ENCODE measurements at places on chromosomes 4 and X.

DNA sequence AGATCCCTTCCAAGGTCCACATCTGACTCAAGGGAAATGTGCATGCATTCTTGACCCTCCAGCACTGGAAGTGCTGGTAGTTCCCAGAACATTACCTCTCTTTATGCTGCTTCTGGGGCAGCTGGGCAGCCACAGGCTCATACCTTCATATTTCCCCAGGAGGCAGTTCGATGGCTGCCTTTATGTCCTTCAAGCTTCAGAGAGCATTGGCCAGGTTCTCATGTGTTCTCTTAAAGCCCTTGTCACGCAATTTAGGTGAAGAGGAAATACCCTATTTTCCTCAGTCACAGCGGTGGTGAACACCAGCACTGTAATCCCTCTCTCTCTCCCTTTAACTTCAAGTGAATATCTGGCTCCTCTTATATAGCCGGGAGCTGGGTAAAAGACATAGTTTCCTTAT is 134.3 kb downstream of the MID1IP1 start:
- no peak for DNase-seq

- no peak for DNase-seq
These were observed 129.3 kb downstream of the SHROOM3 start for GRCh38 chr4:76564123-76564915.

DNA sequence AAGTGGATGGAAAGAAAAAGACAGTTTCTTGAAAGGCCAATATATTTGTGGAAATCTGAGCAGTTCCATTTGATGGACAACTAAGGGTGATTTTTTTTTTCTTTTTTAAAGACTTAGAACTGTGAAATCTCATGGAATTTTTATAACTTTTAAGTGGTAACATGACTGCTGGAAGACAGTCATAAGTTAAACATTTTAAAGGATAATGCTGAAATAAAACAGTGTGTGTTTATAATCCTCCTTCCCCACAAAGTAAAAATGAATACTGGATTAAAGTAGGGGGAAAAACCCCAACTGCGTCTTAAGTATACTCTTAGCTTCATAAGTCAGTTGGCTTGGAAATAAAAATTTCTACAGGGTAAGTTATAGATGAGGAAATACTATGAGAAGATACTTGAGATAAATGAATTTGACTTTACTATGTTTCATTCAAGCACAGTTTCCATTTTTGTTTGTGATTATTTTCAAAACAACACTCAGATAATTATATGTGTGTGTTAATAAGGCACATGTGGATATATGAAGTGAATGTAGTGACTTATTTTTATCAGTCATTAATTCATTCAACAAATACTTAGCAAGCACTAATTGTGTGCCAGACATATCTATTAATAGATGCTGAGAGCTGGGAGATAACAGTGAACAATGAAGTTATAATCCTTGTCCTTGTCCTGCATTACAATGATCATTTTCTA is 129.2 kb upstream of the ETNPPL start:
- no peak for DNase-seq

DNA sequence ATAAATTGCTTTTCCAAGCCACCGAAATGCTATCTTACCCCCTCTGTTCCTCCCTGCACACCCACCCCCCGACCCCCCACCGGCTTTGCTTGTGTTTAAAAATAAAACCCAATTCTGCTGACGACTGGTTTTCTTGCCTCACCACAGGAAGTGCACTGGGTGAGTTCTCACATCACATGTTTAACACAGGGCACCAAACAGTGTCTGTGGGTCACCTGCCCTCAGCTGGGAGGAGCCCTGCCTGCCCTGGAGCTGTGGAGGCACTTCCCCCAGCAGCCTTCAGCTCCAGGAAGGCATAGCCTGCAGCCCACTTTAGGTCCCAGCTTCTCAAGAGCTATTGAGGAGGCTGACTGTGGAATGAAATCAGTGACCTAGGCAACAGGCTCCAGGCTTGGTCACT is 8.8 kb downstream of the TMEM255A start:
- peak; percentile 68 for DNase-seq

GRCh38 chrX:80430826-80431504 is 10.7 kb downstream of the TENT5D start:
- DNase-seq: no peak

- DNase-seq: no peak
These were observed 11.1 kb upstream of the GABRE start for GRCh38 chrX:151985531-151985930.

- DNase-seq: no peak
These were observed 2.3 kb downstream of the HNRNPD start for GRCh38 chr4:82371497-82371896.

DNA sequence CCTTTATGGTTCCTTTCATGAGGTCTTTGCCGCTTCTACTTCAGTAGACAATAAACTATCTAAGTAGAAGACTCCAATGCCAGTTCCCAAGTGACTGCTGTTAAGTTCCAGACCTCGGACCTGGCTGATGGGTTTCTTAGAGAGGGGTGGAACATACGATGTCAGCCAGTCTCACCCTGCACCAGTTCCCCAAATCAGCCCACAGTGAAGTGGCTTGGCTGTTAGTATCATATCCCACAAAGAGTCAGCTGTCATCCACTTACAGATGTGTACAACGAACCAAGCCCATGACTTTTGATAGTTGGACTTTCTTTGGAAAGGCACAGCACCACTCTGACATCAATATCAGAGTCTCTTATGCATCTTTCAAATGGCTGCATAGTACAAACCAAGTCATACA is 8.1 kb upstream of the KLHL34 start:
- DNase-seq: no peak

- DNase-seq: no peak
These were observed 115.0 kb downstream of the TRIML1 start for GRCh38 chr4:188254211-188254610.

GRCh38 chrX:9278475-9279233 is 186.2 kb upstream of the TBL1X start:
- DNase-seq: no peak

DNA sequence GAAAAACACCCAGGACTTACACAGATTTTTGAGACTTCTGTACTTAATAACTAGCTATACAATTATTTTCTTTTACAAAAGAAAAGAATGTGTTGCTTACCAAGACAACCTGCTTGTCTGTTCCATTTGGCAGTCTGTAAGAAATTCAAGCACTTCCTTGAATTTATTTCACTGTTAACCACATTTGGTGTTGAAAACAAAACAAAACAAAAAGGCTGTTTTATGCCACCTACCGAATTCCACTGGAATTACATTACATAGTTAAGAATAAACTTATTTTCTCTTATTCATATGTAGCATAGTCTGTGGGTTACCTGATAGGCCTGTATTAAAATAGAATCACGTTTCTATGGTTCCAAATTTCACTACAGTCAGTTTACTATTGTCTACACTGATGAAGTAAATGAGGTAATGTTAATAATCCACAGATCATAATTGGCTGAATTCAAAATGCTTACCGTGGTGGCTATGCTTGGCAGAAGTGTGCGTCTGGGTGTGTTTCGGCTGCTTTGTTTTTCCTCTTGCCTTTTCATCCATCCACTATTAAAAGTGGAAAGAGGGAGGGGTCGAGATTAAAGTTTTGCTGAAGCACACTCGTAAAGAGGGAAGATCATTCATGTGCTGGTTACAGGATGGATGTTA is at the start of gene TLR1:
TLR1 (minus strand) TSS at position 138 of the 642 bp plus-strand sequence. CDS start 5,960 bp downstream, outside the sequence.
- peak; percentile 71 for DNase-seq

- DNase-seq: no peak
These were observed 67.2 kb downstream of the SMARCAD1 start for GRCh38 chr4:94274912-94275311.

DNA sequence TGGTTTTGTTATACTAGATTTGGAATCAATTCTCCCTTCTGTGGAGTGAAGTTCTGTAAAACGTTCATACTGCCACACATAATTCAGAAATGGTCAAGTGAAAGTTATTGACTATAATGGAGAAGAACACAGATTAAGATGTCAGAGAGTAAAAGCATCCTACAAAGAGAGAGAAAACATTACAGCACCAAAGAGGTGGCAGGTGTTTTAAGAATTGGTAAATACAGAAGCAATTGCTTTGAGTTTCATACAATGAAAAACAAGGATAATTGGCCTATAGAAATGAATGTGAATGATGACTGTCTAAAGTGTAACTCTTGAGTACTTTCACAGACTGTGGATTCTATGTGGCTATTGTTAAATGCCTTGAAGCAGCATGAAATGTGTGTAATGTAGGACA is 435.6 kb upstream of the SMIM31 start:
- DNase-seq: no peak

DNA sequence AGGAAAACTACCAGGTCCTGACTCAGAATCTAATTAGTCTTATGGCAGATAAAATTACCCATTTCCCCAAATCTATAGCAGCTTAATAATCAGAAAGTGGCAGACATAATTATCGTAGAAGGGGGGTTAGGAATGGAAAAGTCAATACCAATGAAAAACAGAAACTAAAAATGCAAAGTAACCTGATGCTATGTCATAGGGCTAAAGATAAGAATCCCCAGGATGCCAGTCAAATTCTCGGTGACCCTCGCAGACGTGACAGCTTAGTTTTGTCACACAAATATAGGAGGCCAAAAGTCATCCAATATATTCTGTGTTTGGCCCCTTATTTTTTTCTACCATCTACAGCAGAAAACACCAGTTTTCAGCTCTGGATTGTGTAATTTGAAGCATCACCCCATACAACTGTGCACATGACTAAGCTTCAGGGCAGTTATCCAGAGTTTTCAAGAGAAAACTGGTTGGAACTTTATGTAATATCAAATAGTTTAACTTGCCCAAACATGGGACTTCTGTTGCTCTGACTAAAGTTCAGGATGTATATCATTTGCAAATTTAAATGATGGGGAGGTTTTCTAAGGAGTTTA is 30.9 kb downstream of the RASSF6 start:
- no peak for DNase-seq

- DNase-seq: no peak
These were observed 14.5 kb downstream of the TBCK start for GRCh38 chr4:106301393-106302061.

GRCh38 chrX:33194876-33195433 is 16.4 kb downstream of the DMD start:
- DNase-seq: no peak

DNA sequence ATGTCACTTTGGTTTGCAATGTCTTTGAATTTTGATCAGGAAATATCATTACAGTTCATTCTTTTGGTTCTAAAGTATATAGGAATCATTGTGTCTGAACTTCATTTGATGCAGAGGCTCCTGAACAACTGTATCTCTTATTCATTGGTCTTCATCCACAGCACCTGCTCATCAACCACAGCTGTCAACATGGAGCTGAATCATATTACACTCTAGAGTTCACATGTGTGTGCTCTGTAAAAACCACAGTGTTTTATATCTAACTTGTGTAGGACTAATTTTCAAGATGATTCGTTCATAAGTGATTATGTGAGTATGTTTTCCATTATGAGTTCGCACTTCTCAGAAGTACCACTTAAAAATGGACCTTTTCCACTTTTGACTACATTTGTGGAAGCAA is 643.3 kb upstream of the FAM241A start:
- DNase-seq: no peak

GRCh38 chrX:55794405-55794804 is 76.9 kb downstream of the RRAGB start:
- DNase-seq: no peak

DNA sequence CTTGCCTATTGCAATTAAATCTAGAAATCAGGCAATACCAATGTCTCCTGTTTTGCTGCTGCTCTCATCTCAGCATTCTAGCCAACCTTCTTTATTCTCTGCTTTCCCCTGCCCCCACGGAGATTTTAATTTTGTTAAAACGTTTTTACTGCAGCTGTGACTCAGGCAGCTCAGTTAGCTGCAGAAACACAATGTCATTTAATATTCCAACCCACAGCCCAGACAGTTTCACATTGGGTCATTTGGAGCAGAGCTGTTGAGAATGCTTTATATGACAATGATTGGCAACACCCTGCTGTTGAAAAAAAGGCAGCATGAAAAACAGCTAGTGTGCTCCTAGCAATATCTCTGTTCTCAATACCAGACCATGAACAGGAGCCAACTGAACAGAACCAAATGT is 12.6 kb upstream of the SLC10A4 start:
- DNase-seq: no peak

DNA sequence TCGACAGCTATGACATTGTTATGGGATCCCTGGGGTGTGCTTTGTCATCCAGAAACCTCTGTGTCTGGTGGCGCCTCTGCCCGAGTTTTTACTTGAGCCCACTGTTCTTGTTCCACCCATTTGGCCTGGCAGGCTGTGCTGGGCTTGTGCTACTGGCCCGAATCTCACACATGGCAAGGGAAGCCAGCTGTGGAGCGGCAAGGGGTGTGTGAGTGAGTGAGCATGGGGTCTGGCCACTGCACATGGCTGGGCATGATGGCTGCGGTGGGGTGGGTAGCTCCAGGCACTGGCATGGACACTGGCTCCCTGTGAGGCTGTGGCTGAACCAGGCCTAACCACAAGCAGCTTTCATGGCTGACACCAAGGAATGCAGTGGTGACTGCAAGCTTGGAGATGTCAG is 89.2 kb downstream of the DACH2 start:
- no peak for DNase-seq

- DNase-seq: peak; percentile 5
These were observed 46.4 kb downstream of the PAGE2 start for GRCh38 chrX:55135171-55135570.

- no peak for DNase-seq
These were observed 35.3 kb downstream of the RBPJ start for GRCh38 chr4:26356081-26356501.
